B cell (primary cell): ENCODE measurements at places on chromosomes 13 and 19.

DNA sequence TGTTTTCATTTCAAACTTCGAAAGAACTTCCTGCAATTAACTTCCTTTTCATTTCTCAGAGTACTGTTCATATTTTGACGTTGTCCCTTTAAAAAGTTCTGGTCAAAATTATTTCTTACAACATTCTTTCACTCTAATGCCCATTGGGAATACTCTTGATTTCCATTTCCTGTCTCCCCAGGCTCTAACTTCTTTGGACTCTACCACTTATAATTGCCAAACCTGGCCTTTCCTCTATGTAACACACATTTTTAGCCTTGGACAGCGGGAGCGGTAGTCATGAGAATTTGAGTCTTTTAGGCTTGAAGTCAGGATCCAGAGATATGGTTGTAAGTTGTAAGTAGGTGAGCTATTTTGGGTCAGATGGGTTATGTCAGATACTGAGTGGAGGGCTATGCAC, 163.5 kb upstream of the SPRY2 start:
- DNase-seq, result no peak

DNA sequence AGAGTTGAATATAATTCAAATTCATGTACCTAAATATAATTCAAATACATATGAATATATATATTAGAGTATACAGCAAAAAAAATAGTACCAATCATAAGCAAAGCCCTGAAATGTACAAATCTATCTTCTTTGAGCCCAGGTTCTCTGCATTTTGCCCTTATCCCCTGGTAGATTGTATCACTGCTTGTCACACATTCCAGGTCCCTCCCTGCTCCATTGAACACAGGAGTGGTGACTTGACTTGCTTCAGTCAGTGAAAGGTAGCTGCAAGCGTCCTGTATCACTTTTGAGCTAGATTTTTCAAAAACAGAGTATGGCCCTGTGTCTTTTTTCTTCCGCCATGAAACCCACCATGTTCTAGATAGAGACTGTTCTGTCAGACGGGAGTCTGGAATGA, 369.4 kb downstream of the LIG4 start:
- no peak for DNase-seq

GRCh38 chr13:37797631-37798030, 71.9 kb downstream of the TRPC4 start:
- DNase-seq, result no peak

- no peak for DNase-seq
Measured at GRCh38 chr19:30519607-30520205, 147.5 kb downstream of the ZNF536 start.

GRCh38 chr13:99379856-99380801, 72.9 kb upstream of the GPR183 start:
- DNase-seq, result no peak

DNA sequence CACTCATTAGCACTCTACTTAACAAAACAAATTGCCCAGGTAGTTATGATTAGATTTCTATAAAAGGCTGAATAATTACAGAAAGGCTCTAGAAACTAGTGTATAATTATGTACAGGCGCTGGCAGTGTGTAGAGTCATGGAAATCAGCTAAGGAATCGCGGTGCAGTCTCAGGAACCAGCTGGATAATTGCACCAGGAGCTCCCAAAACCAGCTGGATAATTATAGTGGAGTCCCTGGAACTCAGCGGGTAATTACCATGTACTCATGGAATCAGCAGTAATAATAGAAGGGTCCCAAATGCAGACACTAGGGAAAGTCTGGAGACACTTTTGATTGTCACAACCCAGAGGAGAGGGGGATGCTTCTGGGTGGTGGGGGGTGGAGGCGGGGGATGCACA, 23.2 kb upstream of the TTYH1 start:
- DNase-seq, result no peak

- no peak for DNase-seq
Measured at GRCh38 chr19:39359026-39359425, 16.8 kb downstream of the SAMD4B start.
